Cerebellar cortex (tissue), 1 donor: ENCODE measurements at places on chromosomes 7 and 10.

GRCh38 chr7:158730383-158731346 is 26.1 kb upstream of the NCAPG2 start:
- no peak for DNase-seq

DNA sequence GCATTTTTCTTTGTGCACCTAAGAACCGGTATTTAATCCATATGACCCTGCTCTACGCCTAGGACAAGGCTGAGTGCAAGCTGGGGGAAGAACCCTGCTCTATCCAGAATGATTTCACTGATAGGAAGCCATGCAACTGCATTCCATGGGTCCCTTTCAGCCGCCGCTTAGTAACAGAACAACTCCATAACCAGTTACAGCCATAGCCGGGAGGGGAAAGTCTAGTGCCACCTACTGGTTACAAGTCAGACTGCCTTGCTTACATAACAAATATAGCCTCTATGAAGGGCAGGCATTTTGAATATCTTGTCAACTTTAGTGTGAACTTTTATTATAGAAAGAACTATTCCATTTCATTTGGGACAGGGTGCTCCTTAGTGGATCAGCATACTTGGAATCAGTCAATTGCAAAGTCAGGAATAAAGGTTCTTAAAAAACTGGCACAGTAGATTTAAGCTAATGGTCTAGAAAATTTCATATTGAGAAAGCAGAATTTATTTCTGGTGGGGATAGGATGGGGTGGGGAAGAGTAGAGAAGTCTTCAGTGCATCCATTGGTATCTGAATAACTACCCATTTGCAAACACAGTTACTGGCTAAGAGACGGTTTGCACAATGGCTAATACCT is 521.7 kb downstream of the ADRA2A start:
- DNase-seq: peak; percentile 46

GRCh38 chr10:50561816-50562215 is 61.9 kb downstream of the SGMS1 start:
- DNase-seq: peak; percentile 35

DNA sequence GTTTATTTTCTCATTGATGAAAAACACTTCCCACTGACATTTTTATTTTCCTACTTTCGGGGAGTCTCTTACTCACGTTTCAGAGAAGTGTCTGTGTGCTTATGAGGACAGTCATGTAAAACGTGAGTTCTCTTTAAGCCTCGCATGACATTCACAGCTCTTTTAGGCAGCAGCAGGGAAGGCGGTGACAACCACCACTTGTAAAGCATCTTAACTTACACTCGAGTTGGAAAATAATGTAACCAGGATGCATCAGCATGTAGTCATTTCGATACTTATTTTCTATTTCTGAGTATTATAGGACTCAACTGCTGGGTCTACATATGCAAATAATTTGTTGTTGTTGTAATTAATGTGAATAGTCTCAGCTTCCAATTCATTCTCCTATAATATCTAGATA is 153.6 kb downstream of the SEMA3D start:
- no peak for DNase-seq

GRCh38 chr7:136131304-136131630 is 154.1 kb upstream of the MTPN start:
- DNase-seq: no peak

DNA sequence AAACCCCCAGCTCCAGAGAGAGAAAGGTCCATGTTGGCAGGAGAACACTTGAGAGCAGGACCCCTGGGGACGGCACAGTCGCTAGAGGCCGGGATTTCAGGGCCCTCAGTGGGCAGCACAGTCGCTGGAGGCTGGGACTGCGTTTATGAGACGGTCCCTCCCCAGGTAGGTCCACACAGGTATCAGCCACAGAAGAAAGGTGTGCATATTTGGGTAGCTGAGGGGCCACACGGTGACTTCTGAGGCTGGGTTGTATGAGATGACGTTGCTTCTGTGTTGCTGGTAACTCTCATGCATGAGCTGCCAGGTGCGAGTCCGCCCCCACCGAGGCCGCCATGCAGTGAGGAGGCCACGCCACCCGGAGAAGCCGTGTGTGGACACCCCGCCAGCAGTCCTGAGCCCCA is 56.9 kb upstream of the PPP2R2D start:
- no peak for DNase-seq

DNA sequence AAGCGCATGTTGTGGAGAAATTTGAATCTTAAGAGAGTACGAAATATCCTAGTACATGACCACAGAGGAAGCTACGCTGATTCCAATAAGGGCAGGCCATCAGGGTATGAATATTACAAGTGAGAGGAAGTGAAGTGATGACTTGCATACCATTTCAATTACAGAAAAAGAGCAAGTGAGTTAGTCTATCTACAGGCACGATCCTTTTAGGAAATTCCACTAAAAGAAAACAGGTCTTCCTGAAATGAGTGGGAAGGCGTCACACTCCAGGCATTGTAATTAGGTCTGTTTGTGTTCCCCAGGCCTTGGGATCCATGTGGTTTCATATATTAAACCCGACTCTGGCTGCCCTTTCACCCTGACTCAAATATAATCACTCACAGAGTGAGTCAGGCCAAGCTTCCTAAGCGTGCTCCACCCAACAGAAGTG is 152.5 kb downstream of the SEMA3A start:
- no peak for DNase-seq

GRCh38 chr7:53675835-53676234 is 640.4 kb downstream of the POM121L12 start:
- DNase-seq: no peak

- DNase-seq: no peak
Observed at GRCh38 chr10:21095073-21095472, 198.0 kb upstream of the NEBL start.

DNA sequence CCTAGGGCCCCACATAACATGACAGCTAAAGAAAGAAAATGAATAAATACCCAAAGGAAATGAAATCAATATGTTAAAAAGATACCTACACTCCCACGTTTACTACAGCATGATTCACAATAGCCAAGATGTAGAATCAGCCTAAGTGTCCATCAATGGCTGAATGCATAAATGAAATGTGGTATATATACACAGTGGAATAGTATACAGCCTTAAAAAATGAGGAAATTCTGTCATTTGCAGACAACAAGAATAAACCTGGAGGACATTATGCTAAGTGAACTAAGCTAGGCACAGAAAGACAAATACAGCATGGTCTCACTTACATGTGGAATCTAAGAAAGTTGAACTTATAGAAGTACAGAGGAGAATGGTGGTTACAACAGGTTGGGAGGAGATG is 102.9 kb downstream of the ST8SIA6 start:
- DNase-seq: no peak

DNA sequence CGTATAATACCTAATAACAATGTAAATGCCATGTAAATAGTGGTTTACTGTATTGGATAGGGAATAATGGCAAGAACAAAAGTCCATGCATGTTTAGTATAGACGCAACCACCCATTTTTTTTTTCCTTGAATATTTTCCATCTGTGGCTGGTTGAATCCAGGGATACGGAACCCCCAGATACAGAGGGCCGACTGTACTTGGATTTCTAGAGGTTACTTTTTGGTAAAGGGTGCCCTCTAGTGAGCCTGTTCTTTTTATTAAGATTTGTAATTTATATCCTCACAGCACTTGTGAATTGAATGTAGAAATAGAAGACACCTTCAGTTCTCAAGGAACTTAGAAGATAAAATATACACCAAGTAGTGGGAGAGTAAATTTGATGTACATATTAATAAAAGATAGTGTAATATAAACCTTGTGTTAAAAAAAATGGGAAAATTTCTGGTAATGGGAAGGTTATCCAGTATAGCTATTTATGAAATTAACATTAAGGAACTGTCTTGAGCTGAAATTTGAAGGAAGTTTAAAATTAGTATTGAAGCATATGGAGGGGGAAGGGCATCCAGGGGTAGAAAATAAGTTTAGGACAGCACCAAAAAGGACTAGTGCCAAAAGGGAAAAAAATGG is 32.0 kb downstream of the EXOC6 start:
- peak; percentile 85 for DNase-seq

- peak; percentile 95 for DNase-seq
Observed at GRCh38 chr10:111784436-111784835, 399.1 kb downstream of the GPAM start.

DNA sequence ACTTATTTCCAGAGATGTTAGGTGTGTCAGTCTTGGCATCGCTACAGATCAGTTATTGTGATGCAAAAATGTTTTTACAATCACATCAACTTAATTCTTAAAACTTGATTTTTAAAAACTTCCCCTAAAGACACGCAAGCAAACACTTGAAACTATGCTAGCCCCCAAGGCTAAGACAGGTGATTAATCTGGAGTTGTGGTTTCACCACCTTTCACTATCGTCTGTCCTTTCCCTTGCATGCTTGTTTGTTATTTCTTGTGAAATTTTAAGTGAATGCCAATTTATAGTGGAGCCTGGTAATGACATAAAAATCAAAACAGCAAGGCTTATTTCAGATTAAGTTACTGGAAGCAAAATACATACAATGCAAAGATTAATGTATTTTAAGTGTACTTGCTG is 70.4 kb downstream of the SLC35B4 start:
- peak; percentile 50 for DNase-seq

GRCh38 chr10:95214369-95214768 is 20.3 kb downstream of the ACSM6 start:
- no peak for DNase-seq

DNA sequence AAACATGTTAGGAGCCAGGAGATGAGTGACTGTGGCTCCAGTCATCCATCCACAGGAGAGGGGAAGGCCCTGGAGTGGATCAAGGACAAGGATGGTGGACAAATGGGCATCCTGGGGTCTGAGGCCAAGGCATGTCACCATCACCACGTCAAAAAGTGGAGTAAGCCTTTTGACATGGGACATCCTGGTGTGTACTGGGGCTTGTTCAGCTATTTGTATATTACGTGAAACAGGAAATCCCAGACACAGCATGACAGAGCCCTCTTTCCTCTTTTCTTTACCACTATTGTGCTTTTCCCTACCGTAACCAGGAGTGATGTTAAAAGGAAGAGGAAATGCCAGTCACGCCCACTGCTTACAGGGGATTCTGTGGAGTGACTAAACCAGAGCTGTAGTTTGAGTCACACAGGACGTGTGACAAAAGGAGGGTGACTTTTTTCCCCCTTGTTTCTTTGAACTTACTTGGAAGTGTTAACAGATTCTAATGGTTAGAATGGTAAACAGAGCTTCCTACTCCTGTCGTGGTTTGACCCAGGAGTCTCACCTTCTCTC is 15.4 kb downstream of the ACSL5 start:
- no peak for DNase-seq

DNA sequence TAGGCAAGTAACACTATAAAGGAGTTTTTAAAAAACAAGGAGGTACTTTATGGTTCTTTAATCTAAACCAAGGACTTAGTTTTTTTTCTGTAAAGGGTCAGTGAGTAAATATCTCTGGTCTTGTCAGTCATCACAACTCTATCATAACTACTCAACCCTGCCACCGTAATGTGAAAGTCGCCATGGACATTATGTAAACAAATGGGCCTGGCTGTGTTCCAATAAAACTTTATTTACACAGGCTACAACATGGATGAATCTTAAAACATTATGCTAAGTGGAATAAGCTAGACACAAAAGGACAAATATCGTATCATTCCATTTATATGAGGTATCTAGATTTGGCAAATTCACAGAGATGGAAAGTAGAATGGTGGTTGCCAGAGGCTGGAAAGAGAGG is 60.8 kb upstream of the SP4 start:
- no peak for DNase-seq

- no peak for DNase-seq
Observed at GRCh38 chr7:158138329-158138597, 449.4 kb downstream of the PTPRN2 start.

DNA sequence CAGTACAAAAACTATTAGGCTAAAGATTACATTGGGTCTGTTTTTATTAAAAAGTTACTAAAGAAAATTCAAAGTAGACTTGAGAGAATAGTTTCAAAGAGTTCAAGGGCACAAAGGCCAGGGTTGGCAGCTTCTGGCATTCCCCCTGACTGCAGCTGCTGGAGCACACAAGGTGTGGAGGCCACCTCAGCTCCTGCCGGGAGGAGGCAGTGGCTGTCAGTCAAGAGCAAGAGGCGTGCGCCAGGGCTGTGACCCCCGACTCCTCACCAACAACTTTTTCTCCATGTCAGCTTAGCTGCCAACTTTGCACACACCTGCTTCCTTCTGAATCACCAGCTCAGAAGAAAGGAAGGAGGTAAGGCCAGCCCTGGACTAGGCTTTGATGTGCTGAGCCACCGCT is 144.6 kb upstream of the PLXNA4 start:
- DNase-seq: no peak

GRCh38 chr10:6300106-6300783 is 97.5 kb downstream of the PFKFB3 start:
- no peak for DNase-seq

- DNase-seq: no peak
Observed at GRCh38 chr10:112261281-112261822, 21.8 kb upstream of the TECTB start.

- no peak for DNase-seq
Observed at GRCh38 chr10:24701447-24701846, 22.2 kb downstream of the ARHGAP21 start.

- no peak for DNase-seq
Observed at GRCh38 chr10:102581981-102582580, 62.2 kb upstream of the TRIM8 start.

- DNase-seq: no peak
Observed at GRCh38 chr7:91289633-91290254, 25.5 kb downstream of the FZD1 start.

GRCh38 chr10:88106366-88106765 is 242.9 kb downstream of the PTEN start:
- DNase-seq: no peak

GRCh38 chr10:126904818-126905701 is at the start of gene DOCK1:
Gene DOCK1, plus strand, starts transcription at chr10:126905428. Its CDS starts 90 bp downstream, at chr10:126905518.
- peak; percentile 42 for DNase-seq

- DNase-seq: peak; percentile 44
Observed at GRCh38 chr10:50740293-50740648, 535 bp downstream of the ASAH2B start.
